M059J (cell line): ENCODE measurements at places on chromosomes 12 and 14.

DNA sequence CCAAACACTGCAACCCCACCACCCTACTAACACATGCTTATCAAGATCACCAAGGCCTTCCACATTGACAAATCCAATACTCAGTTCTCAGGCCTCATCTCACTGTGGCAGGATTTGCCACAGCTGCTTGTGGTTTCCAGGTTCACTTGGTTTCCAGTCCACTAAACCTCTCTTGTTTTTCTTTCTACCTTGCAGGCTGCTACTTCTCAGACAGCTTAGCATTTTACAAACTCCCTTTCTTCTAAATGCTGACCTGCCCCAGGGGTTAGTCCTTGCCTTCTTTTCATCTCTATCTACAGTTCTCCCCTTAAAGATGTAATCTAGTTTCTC is 84.1 kb downstream of the BCAT1 start:
- peak; percentile 83 for DNase-seq

DNA sequence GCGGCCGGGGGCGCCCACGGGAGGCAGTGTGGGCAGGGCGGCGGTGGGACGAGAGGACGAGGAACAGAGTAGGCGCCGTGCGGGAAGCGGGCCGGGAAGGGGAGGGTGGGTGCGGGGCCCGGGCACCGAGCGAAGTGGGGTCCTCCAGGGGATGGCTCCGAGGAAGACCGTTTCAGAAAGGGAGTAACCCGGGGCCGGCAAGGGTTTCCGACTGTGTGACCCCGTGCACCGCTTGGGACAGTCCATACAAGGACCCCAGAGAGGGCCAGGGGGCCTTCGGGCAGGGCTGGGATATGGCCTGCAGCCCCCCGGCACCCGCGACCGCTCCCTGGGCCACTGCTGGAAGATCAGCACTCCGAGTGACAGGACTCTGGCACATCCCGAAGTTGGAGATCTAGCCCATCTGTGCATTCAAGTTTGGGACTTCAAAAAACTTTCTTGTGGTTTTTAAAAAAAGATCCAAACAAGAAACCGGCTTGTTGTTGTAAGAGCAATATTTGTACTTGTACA is 448 bp downstream of the TSPAN9 start:
- peak; percentile 28 for DNase-seq

DNA sequence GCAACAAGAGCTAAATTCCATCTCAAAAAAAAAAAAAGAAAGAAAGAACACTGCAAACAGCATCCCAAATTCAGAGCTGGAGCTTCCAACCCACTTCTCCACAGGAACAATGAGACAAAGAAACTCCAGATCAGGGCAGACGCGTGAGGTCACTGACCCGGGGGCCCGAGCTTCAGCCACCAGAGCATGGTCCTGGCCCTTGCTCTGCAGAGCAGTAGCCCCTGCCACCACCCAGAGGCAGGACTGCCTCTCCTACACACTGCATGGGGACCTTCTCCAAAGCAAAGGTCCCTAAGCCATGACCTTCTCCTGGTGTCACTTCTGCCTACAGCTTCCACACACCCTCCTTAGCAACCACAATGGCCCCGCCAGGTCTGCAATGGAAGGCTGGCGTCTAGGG is 53.1 kb downstream of the CCNK start:
- no peak for DNase-seq

- DNase-seq, result peak; percentile 32
Observed at GRCh38 chr14:73457924-73458182, 493 bp downstream of the NUMB start.

DNA sequence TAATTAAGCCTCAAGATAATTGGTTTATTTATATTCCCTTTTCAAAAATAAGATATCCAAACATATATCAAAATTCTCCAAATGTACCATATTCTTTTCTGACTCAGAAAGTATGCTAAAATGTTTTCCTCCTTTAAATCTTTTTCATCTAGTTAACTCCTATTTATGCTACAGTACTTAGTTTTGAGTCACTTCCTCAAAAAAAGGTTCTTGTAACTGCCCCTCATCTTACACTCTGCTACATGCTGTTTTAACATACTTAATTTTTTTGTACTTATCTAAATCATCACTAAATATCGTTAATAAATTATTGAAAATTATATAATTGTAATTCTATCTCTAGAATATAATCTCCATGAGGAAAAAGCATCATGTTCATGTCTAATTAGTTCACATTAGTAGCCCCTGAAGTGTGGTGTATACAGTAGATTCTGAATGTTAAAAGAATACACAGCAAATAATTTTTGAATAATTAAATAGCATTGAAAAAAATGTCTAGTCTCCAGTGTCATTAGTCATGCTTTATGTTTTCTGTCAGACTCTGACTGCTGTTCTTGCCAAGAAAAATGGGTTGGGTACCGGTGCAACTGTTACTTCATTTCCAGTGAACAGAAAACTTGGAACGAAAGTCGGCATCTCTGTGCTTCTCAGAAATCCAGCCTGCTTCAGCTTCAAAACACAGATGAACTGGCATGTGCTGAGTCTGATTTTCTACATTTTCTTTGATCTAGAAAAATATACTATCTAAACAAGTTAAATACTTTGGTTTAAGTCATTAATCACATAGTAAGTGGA is 3.5 kb downstream of the KLRD1 start:
- peak; percentile 13 for DNase-seq

- no peak for DNase-seq
Observed at GRCh38 chr12:112577473-112578329, 159.0 kb downstream of the PTPN11 start.

DNA sequence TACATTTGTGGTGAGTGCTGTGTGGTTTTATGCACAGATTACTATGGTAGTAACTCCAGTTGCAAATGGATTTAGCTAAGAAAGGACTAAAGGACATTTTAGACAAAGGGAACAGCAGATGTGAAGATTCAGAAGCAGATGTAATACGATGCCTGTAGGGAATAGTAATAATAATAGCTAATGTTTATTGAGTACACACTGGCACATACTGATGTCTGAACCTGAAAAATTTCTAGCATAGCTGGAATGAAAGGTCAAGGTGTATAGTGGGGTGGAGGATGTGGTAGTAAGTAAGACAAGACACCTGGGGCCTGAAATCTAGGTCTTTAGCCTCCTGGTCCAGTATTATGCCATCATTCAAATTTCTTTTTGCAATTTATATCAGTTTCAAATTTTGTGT is 54.3 kb upstream of the LRTM2 start:
- DNase-seq, result no peak

GRCh38 chr14:55580470-55581341 is 699 bp downstream of the KTN1 start:
- DNase-seq, result peak; percentile 61
